ENCODE measurements at places on chromosomes 6 and 20.

DNA sequence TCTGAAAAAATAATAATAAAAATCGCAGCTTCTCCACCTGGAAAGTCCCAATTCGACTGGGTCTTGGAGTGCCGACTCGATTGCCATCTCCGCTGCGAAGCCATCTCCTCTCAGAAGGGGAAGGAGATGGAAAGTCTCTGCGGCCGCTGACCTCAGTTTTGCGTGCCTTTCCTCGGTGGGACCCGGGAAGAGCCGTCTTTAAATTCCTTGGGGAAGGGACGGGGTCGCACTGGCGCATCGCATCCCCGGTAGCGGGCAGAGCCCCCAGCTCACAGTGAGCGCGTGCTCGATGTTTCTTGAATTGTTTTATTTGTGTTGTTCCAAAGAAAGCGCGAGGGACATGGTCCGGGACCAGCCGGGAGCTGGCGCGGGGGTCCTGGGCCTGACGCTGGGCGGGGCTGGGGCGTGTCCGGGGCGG, 270 bp upstream of the TIAM2 start:
- DNase-seq, result no peak

GRCh38 chr6:55758156-55758937, 117.0 kb downstream of the BMP5 start:
- DNase-seq, result no peak

GRCh38 chr6:152246554-152247337, 390.4 kb downstream of the SYNE1 start:
- DNase-seq, result no peak

DNA sequence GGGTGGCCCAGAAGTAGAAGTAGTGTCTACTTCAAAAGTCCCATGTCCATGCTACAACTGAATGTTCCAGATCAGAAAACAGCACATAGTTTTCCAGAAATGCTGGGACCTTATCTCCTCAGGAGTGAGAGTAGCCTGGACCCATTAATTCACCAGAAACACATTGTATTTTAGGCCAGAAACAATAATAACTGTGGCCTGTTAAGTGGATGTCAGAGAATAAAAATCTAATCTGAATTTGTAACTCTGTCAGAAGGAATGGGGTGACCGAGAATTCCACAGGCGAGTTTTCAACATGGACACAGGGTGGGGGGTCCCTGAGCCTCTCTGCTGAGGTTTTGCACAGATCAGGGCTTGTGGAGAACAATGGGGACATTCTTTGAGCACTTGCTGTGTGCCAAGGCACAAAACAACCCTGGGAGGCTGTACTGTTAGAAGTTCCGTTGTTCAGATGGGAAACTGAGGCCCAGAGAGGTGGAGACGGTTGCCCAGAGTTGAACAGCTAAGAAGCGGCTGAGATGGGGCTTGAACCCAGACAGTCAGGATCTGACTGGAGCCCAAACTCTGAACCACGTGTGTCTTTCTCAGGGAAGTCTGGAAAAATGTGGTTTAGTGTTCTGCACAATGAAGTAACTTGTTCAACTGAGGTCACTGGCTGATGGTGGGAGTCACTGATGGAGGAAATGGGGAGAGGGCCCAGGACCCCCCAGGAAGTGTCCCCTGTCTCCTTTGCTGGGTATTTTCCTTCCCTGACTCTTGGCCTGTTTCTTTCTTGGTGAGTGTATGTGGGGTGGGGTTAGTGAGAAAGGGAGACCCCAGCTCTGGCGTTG, 44.2 kb downstream of the SNAI1 start:
- no peak for DNase-seq

DNA sequence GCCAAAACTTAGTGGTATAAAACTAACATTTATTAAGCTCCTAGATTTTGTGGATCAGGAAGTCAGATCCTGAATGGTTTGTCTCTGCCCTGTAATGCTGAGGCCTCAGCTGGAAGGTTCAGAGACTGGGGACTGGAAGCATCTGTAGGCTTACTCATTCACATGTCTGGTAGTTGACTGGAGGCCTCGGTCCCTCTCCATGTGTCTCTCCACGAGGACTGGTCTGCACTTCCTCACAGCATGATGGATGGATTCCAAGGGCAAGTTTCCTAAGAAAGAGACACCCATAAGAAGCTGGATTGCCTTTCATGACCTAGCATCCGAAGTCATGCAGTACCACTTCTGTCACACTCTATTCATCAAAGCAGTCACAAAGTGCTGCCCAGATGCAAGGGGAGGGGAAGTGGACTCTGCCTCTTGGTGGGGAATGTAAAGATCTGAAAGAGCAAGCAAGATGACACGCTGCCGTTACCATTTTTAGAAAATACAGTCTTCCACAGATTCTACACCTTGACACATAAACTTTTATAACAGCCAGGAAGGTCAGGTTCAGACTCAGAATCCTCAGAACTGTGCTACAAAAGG, 17.2 kb upstream of the MDGA1 start:
- no peak for DNase-seq

GRCh38 chr6:108518714-108519576, 41.8 kb upstream of the FOXO3 start:
- peak; percentile 51 for DNase-seq

GRCh38 chr20:57628047-57628961, 8.1 kb upstream of the ZBP1 start:
- no peak for DNase-seq

GRCh38 chr20:50743087-50743486, 11.7 kb downstream of the PARD6B start:
- DNase-seq, result no peak

GRCh38 chr6:167855825-167856425, 29.2 kb downstream of the AFDN start:
- DNase-seq, result no peak

GRCh38 chr20:54585217-54585616, 109.8 kb downstream of the DOK5 start:
- DNase-seq, result no peak

DNA sequence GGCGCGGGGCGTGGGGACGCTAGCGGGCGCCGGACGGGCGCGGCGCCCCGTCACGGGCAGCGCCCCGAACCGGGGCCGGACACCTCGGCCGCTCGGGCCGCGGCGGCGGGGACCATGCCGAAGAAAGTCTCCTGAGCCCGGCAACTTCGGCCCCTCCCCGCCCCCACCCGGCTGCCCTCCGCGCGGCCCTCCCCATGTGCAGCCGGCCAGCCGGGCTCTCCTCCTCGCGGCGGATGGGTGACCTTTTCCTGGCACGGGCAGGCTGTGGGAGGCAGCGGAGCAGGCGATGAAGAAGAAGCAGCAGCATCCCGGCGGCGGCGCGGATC, 278 bp downstream of the UST start:
- DNase-seq, result no peak

DNA sequence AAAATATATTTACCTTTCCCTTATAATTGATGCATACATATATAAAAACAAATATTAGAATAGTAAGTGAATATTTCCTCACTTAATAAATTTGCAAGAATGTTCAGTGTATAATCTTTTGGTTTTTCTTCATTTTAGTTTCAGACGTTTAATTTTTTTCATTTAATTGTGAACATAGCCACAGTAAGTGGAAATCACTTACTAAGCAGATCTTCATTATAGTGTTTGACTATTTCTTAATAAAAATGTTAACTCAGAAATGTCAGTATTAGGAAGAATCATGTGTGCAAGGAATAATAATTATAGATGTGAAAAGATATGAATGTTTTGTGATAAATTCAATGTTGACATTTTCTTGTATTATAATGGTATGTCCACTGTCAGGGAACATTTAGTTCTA, 27.4 kb downstream of the STXBP5 start:
- no peak for DNase-seq

- DNase-seq, result no peak
Measured at GRCh38 chr6:23510778-23511510, 615.1 kb upstream of the NRSN1 start.

DNA sequence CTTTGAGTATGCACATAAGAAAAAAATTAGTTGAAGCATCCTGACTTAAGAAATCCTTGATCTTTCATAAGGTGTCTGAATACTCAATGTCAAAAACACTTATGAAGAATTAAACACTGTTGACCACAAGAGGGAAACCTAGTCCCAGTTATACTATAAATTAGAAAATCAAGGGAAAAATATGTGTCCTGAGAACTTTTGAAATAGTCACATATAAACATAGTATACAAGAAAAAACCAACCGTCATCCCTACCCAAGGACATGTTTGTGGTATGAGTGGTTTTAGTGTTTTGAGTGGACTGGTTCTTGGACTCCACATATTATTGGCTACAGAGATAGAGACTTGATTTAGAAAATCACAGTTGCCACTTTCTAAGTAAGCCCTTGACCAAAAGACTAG, 7.6 kb upstream of the HLA-DRA start:
- no peak for DNase-seq

- no peak for DNase-seq
Measured at GRCh38 chr20:17344790-17345189, 118.0 kb downstream of the PCSK2 start.

GRCh38 chr20:20413810-20414281, 45.9 kb downstream of the INSM1 start:
- no peak for DNase-seq

- DNase-seq, result no peak
Measured at GRCh38 chr6:33420491-33421343, 852 bp downstream of the SYNGAP1 start.

All from H9 (cell line).